ENCODE measurements at places on chromosomes 7 and 10. TPM values are rescaled to one million over a fixed set of nuclear protein-coding genes. Genes with fewer than 3 reads are reported as not detected.

The HMX3 gene
- not detected for total RNA-seq

The CABCOCO1 gene
- 2.5 TPM for total RNA-seq

The IGFBP3 gene
- total RNA-seq: 296 TPM

The AEBP1 gene
- 3.5 TPM for total RNA-seq

The ZNF277 gene
- total RNA-seq: 73.5 TPM

The HOXA4 gene
- 0.17 TPM for total RNA-seq

The BMPER gene
- total RNA-seq: 0.35 TPM

The PLXNA4 gene
- 0.05 TPM for total RNA-seq

The SPDYE11 gene
- not detected for total RNA-seq

The ALOX5 gene
- 32.4 TPM for total RNA-seq

The OR2A12 gene
- total RNA-seq: not detected

The ASZ1 gene
- not detected for total RNA-seq

The NME8 gene
- total RNA-seq: not detected

The NKX1-2 gene
- not detected for total RNA-seq

Data from renal cortical epithelial cell (primary cell).